NCI-H1694 (cell line): ENCODE measurements at places on chromosomes 7 and 10.

DNA sequence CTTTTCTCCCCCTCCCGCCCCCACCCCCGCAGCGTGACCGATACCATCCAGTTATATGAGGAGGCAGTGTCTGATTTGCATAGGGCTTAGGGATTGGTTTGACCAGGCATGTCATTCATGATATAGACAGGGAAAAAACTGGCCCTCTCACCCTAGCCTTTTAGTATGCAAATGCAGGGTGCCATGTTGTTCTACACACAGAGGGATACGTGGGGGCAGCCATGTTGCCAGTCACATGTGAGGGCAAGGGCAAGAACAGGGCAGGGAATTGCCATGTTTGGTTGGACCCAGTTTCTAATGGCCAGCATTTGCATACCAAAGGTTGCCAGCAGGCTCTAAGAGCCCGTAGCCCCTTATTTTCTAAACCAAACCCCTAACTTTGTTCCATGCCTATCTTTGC, 552.1 kb downstream of the SORCS1 start:
- no peak for DNase-seq

DNA sequence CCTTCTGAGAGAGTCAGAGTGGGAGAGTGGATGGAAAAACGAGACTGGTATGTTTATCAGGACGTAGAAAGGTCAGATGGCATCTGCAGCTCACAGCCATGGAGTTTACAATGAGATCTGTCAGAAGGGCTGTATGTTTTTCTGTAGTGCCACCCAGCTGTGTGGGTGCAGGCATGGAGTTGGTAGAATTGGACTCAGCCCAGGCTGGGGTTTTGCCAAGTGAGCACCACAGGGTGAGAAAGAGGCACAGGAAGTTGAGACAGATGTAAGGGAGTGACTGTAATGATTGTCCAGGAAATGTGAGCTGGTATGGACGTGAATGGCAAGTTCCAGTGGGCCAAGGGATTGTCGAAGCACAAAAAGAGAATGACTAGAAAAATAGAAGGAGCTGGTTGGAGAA, 9.1 kb upstream of the ZYX start:
- DNase-seq, result peak; percentile 25

DNA sequence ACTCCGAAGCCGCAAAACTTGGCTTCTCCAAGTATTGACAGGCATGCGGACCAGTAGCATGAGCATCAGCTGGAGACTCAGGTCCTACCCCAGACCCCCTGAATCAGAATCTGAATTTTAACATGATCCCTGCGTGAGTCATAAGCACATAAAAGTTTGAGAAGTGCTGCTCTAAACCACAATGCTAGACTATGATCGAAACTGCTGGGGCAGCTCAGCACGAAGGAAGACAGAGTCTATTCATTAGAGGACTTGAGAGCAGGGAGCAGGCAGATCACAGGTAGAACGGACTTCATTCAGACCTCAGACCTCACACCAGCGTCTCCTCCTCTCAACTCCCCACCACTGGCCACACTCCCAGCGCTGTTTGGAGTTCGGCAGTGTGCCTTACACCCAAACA, 16.9 kb downstream of the CAMK2G start:
- no peak for DNase-seq

- DNase-seq, result no peak
Observed at GRCh38 chr7:85052894-85053293, 134.0 kb downstream of the SEMA3D start.

DNA sequence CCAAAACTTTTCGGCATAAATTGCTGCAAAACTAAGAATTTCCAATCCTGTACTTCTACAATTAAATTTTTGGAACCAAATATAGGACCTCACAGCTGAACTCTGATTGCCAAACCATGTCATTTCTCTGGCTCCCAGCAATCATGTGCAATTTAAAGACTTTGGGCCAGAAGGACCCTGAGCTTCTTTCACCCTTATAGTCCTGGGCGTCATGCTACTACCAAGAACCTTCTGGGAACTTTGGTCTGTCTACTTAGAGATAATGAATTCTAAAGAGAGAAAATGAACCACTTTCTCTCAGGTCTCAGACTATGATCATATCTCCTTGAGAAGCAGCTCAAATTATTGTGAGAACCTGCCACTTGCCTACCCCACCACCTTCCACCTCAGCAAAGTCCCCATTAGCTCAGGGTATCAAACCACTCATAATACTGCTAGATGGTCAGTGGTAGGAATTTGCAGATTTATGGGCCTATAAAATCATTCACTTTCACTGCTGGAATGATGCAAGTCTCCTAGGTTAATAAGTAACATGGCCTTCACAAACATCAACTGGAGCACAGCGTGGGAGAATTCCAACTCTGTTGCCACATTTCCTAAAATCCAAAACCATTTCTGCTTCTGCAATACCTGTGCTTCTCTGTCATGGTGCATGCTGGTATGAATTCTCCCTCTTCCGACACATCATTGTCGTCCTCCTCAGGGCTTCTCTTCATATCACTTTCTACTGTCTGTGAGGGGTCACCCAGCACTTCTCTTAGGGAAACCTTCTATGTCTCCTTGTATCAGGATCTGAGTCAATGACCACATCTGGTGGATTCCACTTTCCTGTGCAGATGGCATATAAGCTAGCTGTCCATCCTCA, 6.6 kb upstream of the WDR91 start:
- no peak for DNase-seq

GRCh38 chr7:133501771-133502170, 248.9 kb downstream of the EXOC4 start:
- no peak for DNase-seq
